Activated effector memory CD4-positive, alpha-beta T cell treated with Interleukin-2 at 50 U/mL for 16 hours (primary cell): ENCODE measurements at places on chromosomes 11 and 22.

GRCh38 chr22:33869946-33870345, 50.3 kb downstream of the LARGE1 start:
- DNase-seq = no peak

DNA sequence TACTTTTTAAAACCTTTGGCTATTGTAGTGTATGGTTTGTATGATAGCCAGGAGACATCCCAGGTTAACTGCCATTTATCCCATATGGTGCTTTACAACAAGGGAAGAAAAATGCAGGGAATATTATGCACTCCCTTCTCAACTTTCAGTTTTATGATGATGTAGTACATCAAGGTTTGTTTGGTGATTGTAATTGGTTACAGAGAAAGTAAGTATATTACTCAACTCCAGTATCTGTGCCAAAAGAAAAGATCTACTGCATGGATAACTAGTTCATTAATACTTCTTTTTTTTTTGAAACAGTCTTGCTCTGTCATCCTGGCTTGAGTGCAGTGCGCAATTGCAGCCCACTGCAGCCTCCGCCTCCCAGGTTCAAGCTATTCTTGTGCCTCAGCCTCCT, 65.3 kb downstream of the BCL2L13 start:
- DNase-seq = no peak

DNA sequence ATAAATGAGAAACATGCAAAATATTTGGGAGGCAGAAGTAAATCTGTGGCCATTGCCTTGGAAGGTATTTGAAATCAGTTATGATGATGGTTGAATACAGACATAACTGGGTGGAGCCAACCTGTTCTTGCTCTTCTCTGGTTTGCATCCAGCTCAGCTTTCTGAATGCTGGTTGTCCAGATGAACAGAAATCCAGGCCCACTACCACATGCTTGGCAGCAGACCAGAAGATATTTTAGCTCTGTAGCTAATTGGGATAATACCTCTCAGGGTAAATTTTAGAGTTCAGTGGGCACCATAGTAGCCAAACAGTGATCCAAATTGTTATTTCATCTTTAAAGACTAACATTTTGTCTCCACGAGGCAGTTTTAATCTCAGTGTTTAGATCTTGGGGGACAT, 308.3 kb downstream of the RAB38 start:
- no peak for DNase-seq

DNA sequence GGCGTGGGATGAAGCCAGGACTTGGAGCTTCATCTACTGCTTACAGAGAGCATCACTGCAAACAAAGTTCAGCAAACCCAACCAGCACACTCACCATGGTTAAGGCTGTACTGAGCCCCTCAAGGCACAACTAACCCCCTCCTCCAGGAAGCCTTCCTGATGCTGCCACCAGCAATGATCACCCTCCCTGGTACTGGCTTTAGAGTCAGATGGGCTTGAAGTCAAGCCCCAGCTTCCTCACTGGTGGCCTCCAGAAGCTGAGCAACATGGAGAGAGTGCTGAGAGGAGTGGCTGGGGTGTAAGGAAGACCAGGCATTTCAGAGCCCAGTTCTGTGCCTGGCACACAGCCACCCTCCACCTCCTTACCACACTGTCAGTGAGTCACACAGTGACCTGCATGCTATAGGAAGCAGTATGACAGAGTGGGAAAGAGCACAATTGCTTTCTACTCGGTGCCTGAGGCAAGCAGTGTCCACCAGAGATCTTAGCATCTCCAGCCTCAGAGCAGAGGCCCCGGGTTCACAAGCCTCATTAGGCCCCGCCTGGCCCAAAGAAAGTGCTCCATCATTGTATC, 24.7 kb upstream of the BAIAP2L2 start:
- no peak for DNase-seq

DNA sequence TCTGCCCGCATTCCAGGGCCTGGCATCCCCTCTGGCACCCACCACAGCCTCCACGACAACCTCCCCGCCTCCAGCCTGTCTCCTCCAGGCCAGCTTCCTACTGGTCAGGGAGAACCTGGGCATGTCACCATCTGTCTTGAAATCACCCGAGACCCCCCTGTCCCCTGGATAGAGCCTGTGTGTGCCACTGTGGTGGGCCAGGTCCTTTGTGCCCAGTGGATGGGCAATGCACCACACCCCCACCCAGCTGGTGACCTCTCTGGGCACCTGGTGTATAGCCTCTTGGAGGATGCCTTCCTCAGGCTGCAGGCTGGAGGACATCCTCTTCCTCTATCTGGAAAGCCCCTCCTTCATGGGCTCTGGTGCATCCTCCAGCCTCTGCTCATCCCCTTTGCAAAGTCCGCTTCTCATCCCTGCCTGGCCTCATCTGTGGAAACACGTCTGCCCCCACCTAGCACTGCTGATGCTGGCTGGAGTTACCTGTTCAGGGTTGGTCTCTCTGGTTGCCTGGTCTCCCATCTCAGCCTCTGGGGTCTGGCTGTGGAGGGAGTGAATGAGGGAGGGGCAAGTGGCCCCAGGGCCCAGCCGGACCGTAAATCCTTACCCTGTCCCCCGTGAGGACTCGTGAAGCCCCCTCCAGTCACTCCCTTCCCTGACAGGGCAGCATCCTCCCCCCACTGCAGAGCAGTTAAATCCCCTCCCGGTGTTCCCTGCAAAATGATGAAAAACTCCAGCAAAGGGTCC, 589.6 kb downstream of the TBC1D22A start:
- DNase-seq = no peak

- DNase-seq = no peak
Observed at GRCh38 chr22:31683181-31684105, 21.4 kb upstream of the PISD start.

GRCh38 chr22:50169181-50169759, 1.3 kb upstream of the PANX2 start:
- DNase-seq = no peak

DNA sequence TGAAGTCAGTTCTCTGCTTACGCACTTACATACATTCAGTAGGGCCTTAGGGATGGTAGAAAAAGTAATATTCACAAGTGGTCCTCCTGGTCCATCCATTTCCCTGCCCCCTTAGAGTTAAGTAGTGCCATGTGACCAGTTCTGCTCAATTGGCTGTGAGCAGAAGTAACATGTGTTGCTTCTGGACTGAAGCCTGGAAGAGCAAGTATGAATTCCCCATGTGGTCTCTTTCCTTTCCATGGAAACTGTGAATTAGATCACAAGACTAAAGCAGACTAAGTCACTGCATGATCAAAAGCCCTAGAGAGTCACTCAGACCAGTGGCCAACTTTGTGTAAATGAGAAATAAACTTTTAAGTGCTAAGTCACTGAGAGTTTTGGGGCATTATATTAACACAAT, 341.7 kb upstream of the CADM1 start:
- DNase-seq = no peak

- no peak for DNase-seq
Observed at GRCh38 chr22:20465759-20466077, 28.1 kb upstream of the SCARF2 start.

DNA sequence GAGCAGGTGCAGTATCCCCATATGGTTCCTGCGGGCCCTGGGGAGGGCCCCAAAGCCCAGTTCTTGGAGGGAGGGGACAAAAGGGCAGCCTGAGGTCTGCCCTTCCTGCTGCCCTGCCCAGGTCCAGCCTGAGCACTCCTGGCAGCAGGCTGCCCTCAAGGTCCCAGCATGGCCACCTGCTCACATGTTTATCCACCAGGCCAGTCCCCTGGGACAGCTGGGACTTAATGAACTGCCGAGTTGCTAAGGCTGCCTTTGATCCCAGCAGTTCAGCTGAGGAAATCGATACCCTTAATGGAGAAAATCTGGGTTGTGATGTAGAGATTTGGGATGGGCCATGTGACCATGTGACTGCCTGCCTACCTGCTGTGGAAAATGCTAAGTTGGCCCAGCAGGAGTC, 146.2 kb downstream of the TRIM29 start:
- DNase-seq = no peak

DNA sequence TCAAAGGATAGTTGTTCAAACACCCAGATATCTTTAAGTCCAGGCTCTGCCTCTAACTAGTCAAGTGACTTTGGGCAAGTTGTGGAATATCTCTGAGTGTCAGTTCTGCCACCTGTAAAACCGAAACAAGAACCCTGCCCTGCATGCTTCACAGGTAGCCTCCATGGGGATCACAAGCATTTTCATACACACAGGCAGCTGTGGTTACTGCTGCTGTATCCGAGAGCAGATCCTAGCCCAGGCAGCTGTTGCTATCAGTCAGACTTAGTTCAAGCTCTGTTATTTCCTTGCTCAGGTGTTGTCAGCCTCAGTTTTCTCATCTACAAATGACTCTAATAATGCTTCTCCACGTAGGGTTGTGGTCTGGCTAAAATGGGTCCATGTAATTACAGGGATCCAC, 6.5 kb upstream of the RASD2 start:
- no peak for DNase-seq

GRCh38 chr11:79045018-79045799, 395.6 kb downstream of the TENM4 start:
- DNase-seq = no peak

- DNase-seq = peak; percentile 54
Observed at GRCh38 chr11:34250732-34251588, 106.8 kb downstream of the ABTB2 start.

DNA sequence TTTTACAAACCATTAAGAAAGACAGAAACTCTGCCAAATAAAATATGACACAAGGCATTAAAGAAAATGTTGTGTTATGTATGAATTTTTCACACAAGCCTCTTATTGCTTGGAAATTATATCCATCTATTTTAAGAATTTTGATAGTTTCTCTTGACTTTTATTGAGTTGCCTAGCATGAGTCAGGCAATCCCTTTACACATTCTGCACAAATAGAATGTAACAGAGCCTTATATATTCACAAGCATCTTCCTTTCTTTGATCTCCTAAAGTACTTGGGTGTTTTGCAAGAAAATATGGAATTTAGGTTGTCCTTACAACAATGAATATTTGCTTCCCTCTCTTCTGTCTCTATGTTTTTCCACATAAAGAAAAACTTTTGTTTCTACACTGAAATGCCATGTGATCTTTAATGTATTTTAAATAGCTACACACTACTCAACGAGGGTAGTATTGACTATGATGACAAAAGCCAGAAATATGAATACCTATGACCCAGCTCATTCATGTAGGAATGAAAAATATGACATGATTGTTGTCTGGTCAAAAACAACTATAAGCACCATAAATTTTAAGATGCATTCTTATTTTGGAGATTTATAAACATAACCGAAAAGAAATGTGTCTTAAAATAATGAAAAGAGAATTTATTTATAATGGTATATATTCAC, 398.8 kb downstream of the GUCY1A2 start:
- DNase-seq = no peak

- peak; percentile 5 for DNase-seq
Observed at GRCh38 chr22:43090130-43090789, 1.1 kb upstream of the TTLL1 start.

GRCh38 chr22:32576553-32577253, 102.1 kb downstream of the FBXO7 start:
- DNase-seq = no peak

GRCh38 chr11:126698576-126698975, 302.0 kb downstream of the KIRREL3 start:
- no peak for DNase-seq

DNA sequence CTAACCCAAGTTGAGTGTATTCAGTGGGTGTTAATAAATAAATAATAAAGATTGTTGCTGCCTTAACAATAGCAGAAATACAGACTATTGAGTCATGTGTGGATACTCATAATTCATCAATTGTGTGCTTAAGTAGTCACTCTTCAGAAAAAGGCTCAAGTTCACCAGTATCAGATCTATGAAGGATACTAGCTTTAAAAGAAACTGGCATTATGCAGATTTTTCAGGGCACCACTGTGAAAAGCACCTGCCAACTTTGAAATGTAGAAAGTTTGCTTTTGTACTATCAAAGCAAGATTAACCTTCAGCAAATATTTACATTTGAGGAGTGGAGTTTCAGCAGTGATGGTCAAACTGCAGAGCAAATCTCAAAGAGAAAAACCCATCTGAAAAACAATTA, 20.1 kb upstream of the SYTL2 start:
- no peak for DNase-seq

DNA sequence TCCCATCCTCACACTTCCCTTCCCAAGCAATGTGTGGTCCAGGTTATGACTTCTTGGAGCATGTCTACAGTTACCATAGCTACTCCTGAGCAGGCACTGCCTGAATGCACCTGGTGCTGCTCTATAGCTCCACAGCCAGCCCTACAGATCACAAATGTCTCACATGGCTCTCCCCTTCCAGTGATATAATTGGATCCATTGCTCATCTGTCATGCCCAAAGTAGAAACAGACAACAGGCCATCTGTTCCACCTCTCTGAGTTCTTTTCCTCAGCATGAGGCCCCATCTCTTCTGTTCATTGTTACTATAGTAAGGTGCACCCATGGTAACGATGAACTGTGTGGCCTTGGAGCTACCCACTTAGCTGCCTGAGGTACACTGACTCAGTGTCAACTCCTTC, 320.3 kb upstream of the ZC3H12C start:
- no peak for DNase-seq

- no peak for DNase-seq
Observed at GRCh38 chr11:35927104-35927503, 16.8 kb upstream of the LDLRAD3 start.

DNA sequence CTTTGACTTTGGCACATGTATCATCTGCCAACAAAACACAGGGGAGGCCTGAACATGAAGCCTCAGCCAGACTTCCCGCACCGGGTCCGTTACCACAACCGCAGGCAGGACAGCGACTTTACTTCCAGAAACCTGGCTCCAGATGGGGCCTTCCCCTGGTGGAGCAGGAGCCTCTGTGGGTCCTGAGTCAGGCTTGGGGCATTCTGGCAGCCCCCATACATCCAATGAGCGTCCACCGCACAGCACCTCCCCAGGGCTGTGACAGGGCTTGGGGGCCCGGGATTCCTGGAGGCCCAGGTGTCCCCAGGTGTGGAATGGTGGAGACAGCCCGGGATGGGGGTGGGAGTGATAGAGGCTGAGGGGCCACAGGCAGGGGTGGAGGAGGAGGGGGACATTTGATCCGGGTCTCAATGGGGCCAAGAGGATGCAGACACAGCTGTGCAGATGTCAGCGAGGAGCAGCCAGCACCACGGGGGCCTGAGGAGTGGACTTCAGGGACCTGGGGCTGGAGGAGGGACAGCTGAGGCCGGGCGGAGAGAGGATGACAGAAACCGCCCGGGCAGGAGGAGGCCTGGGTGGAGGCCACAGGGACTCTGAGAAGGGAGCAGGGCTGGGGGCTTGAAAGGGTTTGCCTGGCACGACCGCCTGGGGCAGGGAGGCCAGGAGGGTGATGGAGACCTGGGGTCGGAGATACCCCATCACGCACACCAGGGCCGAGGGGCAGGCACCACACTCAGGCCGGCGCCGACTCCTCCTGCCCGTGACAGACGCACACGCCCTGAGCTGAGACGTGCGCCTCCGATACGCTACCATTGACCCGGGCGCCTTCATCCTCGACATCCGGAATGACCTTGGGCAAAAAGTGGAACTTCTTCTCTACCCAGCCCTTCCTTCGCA, 8.6 kb downstream of the TTLL8 start:
- no peak for DNase-seq

GRCh38 chr11:72425053-72425980, 9.0 kb downstream of the CLPB start:
- DNase-seq = no peak
